ENCODE measurements at places on chromosomes 3 and 15. TPM values are rescaled to one million over a fixed set of nuclear protein-coding genes. Genes with fewer than 3 reads are reported as not detected.

ARRDC4 gene
- 48.2 TPM for total RNA-seq

ZNF774 gene
- 5.1 TPM for total RNA-seq

CAMK1 gene
- total RNA-seq = 26.9 TPM

NRROS gene
- 10.0 TPM for total RNA-seq

C3orf20 gene
- total RNA-seq = 0.18 TPM

KLHL6 gene
- 4.7 TPM for total RNA-seq

EFCC1 gene
- 1.6 TPM for total RNA-seq

CX3CR1 gene
- total RNA-seq = 18.5 TPM

EFL1 gene
- total RNA-seq = 16.0 TPM

Measured in sciatic nerve (tissue), 2 donors.